Caco-2 (cell line): ENCODE measurements at places on chromosomes 13 and 19. TPM values are rescaled to one million over a fixed set of nuclear protein-coding genes. Genes with fewer than 3 reads are reported as not detected.

GRCh38 chr13:41296879-41297646, 14.0 kb upstream of the NAA16 start:
- DNase-seq, result no peak

- DNase-seq, result no peak
These were observed 23.0 kb upstream of the PSG2 start for GRCh38 chr19:43105496-43105895.

DNA sequence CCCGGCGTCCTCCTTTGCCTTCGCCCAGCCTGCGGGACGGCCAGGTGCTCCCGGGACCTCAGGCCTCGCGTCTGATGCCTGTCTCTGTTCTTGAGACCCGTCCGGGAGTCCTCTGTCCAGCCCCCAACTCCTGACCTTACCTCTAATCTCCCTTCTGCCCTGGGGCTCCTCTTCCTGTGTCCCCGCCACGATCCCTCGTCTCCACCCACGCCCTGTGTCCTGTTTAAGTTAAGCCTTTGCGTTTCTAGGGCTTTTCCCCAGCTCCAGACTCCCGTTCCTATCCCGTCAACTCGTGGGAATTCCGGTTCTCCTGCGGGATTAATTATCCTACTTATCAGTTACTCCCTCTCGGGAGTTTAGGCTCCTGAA, 686 bp downstream of the LENG8 start:
- no peak for DNase-seq

GRCh38 chr19:45677351-45678230, 9.6 kb downstream of the GIPR start:
- DNase-seq, result peak; percentile 100

GRCh38 chr19:46147791-46148288, at the start of gene IGFL2:
Gene IGFL2, plus strand, starts transcription at chr19:46148238. Its CDS starts 41 bp downstream, at chr19:46148279.
- DNase-seq, result peak; percentile 83

DNA sequence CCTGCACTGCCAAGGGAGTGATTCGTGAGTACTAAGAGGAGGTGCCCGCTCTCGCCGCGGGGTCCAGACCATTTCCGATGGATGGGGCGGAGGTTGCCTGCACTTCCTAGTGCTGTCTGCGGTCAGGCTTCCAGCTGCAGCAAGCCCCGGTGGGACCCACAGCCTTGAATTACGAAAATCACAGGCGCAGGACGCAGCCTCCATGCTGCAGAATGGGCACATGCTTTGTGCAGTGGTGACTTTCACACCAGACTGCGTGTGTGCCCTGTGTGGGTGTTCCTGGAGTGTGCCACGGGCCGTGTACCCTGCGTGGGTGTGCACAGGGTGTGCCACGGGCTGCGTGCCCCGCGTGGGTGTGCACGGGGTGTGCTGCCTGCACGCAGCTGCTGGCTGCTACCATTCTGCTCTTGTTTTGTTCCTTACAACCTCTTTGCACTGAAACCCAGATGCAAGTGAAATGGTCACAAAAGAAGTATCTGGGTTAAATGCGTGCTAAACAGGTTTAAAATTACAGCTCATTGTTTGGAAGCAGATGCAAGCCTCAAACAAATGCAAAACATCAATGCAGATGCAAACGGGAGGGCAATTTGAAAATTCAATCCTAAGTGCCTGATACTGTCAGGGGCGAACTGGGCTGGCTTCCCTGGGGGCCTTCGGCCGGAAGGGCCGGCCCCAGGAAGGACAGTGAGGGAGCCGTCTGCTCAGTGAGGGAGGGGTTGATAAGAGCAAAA, 221.2 kb upstream of the SOX1 start:
- DNase-seq, result no peak

- DNase-seq, result no peak
These were observed 10.1 kb downstream of the FOSB start for GRCh38 chr19:45477713-45478453.

DNA sequence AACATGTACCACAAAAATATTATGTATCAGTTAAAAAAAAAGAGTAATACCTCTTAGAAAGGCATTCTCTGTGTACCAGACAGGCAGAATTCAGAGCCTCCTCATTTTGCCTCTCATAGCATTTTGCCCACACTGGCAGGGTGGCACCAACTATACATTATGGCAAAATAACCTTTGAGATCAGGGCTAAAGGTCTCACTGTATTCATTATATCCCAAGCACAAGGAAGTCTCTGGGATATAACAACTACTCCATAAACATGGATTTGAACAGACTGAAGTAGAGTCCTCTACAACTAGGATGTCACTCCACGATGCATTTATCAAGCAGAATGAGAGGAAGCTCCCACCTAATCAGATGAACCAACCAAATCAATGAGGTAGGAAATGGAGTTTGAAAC, 10.6 kb downstream of the SUCLA2 start:
- DNase-seq, result no peak

- no peak for DNase-seq
These were observed at the start of gene ZNF729 for GRCh38 chr19:22286151-22286810. Gene ZNF729, plus strand, starts transcription at chr19:22286441. Its CDS starts 85 bp downstream, at chr19:22286526.

DNA sequence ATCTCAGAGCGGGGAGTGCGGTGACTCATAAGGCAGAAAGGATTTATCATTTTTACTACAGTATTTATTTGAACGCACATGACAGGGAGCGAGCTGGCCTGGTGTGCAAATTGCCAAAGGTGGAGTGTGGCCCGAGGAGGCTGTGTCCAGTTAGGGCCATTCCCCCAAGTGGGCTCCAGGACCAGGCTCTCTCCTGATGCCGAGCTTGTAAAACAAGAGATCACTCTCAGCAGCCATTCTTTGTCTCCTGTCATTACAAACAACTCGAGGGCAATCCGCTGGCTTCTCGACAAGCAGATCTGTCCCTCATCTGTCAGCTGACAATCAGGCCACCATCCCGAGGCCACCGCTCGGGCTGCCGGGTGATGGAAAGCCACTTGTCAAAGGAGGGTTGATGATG, 418.9 kb downstream of the ZNF536 start:
- DNase-seq, result no peak

- no peak for DNase-seq
These were observed 1442.6 kb downstream of the SLITRK5 start for GRCh38 chr13:89113744-89114143.

DNA sequence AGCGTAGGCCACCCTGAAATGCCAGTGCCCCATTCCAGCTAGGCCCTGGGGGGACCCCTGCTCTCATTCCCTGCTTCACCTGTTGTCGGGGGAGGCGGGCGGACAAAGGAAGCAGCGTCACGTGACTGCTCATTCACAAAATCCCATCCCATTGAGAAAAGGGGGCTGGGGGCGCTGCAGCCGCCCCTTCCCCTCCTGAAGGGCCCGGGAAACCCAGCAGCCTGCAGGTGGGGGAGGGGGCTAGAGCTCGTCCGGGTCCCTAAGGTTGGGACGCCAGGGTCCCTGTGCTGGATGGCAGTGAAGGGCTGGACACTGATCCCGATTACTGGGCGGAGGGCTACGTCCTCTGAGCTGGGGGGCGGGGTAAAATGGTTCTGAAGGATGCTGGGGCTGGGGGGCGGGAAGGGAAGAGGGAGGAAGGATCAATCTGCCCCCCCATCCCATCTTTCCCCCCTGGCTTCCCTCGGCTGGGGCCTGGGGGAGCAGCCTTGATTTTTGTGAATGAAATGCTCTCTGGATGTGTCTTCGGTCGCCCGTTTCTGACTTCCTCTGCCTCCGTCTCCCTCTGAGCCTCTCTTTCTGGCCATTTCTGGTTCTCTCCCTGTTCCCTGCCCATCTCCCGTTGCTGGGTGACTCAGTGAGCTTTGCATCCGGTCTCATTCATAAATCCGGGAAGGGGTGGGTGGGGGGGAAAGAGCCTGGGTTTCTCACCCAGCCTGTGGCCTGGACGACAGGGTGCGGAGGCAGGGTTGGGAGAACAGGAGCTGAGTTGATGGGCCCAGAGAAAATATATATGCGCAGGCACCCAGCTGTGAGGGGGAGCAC, 816 bp downstream of the SPRED3 start:
- DNase-seq, result no peak

DNA sequence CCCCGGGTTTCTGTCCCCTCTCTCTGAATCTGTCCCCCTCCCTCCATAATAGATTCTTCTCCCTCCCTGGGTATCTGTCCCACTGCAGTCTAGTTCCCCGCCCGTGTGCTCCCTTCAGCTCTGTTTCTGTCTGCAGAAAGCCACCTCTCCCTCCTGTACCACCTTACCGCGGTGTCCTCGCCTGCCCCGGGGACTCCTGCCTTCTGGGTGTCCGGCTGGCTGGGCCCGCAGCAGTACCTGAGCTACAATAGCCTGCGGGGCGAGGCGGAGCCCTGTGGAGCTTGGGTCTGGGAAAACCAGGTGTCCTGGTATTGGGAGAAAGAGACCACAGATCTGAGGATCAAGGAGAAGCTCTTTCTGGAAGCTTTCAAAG, 1.3 kb downstream of the FCGRT start:
- DNase-seq, result no peak

DNA sequence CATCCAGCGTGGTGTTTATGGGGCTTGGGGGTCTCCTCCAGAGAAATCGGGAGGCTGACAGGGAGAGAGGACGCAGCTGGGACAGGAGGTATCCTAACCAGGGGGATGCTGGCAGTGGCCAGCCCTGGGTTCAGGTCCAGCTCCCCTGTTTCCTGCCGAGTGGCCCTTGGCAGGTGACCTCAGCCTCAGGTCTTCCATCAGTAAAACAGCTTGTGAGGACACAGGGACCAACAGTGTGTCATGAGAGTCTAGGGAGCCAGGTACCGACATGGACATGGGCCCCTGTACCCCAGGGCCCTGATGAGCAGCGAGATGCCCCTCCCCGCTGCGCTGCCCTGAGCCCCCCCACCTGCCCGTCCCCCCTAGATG, 19.6 kb downstream of the EVI5L start:
- DNase-seq, result no peak

GRCh38 chr19:57321751-57322150, 1.5 kb downstream of the ZNF543 start:
- no peak for DNase-seq

- DNase-seq, result no peak
These were observed 1.7 kb downstream of the RBM26 start for GRCh38 chr13:79404361-79404760.

- DNase-seq, result no peak
These were observed 9.1 kb upstream of the EBI3 start for GRCh38 chr19:4220188-4220587.

DNA sequence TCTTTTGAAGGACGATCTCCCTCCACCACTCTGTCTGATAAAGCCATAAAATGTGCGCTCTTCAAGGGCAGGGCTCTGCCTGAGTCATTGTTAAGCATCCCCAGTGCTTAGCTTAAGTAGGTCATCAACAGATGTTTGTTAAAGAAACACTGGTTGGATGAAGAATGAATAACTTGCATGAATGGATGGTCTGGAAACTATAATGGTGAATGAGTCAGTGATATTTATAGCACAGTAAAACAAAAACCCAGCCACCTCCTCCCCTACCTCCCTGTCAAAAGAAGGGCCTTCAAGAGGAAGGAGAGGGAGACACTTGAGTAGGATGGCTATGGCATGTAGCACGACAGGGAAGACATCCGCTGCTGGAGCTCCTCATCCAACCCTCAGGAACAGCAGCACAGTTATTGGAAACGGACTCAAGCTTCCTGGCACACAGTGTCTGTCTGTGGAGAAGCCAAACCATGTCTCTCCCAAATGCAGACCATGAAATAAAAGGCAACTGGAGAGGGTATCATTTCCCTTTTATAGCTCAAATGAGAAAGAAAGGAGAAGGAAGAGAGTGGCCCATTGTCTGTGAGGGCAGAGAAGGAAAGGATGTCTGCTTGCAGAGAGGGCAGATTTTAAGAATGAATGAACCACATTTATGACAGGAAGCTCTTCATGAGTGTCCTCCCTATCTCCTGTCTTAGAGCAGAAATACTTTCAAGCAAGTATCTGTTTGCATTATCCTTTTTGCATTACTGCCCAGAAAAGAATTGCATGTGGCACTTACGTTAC, 183.5 kb upstream of the UBL3 start:
- no peak for DNase-seq

DNA sequence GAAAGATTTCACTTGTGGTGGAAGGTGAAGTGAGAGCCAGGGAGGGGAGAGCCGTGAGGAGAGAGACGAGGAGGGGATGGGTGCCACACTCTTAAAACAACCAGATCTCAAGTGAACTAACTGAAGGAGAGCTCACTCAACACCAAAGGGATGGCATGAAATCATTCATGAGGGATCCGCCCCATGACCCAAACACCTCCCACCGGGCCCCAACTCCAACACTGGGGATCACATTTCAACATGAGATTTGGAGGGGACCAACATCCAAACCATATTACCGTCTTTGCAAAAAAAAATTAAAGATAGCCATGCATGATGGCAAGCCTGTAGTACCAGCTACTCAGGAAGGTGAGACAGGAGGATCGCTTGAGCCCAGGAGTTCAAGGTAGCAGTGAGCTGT, 34.9 kb upstream of the POP4 start:
- no peak for DNase-seq

DNA sequence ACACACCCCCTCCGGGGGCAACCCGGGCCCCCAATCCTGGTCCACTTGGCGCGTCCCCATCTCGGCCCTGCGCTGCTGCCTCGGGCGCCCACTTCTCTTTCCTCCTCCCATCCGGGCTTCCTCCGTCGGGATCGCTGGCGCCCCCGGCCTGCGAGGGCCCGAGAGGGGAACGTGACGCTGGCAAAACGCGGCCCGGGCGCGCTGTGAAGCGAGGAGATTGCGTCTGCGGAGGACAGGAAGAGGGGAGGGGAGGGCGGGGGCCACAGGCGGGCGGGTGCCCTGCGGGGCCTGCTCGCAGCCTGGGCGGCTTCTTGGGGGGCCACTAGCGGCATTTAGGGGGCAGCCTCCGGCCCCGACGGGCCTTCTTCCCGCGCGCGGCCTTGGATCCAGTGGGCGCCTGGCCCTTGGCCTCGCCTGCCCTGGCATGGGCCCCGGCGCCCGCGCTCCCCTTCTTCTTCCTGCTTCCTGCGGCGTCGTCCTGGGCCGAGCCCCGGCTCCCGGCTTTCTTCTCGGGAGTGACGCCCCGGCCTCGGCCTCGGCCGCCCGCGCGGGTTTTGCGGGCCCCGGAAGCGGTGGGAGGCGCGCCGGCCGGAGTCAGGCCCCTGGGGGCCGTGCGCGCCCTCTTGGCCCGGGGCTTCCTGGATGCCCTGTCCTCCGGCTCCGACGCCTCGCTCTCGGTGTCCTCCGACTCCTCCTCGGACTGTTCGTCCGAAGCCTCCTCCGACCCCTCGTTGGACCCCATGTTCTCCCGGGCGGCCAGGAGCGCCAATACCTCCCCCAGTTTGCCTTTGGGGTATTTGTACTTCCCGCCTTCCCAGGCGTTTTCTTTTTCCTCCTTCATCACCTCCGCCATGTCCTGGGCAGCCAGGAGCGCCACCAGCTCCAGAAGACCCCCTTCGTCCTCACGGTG, 2.2 kb downstream of the PNMA8B start:
- no peak for DNase-seq

- DNase-seq, result peak; percentile 3
These were observed 2.0 kb downstream of the ZNF823 start for GRCh38 chr19:11736696-11737095.

GRCh38 chr13:91649456-91649855, 251.0 kb downstream of the GPC5 start:
- DNase-seq, result no peak

- no peak for DNase-seq
These were observed 15.7 kb upstream of the IGFL1 start for GRCh38 chr19:46213806-46214205.

GRCh38 chr13:106472621-106473020, 62.8 kb downstream of the EFNB2 start:
- no peak for DNase-seq

CDC16 gene
- 80.5 and 80.8 TPM in 2 replicates for total RNA-seq

SLC27A5 gene
- total RNA-seq, result 10.3 and 12.5 TPM in 2 replicates

OR7C1 gene
- not detected in 2 replicates for total RNA-seq

DMKN gene
- total RNA-seq, result 341 and 354 TPM in 2 replicates

ZBTB32 gene
- not detected in 2 replicates for total RNA-seq

SYMPK gene
- 81.8 and 85.0 TPM in 2 replicates for total RNA-seq

LILRA1 gene
- not detected in 2 replicates for total RNA-seq

PRKACA gene
- 46.4 and 51.9 TPM in 2 replicates for total RNA-seq

SIX5 gene
- 23.7 and 28.6 TPM in 2 replicates for total RNA-seq
